ENCODE measurements at places on chromosomes 12 and 14.
A peak's percentile ranks its signal among the peaks of the same experiment; 100 is the strongest.

GRCh38 chr14:61577506-61577931 is 117.8 kb upstream of the HIF1A start:
- peak; percentile 41 for DNase-seq

DNA sequence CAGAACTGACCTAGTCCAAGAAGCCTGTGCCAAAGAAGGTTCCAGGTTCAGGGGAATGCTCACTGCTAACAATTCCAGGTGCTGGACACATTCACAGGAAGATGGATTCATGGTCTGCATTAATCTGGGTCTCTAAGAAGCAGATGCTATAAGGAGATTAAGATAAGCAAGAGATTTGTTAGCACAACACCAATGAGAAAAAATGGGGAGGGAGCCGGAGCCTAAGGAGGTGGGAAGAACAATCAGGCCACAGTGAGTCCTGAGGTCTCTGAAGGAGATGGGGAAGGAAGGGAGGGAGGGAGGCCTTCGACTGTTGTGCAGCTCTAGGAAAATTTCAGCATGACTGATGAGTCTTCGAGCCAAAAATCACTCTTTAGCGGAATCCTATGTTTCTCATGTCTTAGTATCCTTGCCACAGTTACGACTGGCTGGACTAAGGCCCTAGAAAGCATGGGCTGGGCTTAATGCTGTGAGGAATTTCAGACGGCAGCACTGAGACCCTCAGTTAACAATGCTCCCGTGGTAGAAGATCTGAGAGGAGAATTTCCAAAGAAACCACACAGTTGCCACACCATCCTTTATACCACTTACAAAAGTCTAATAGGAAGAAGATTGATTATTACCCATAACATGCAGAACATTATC is 31.5 kb upstream of the PTGDR start:
- no peak for DNase-seq

DNA sequence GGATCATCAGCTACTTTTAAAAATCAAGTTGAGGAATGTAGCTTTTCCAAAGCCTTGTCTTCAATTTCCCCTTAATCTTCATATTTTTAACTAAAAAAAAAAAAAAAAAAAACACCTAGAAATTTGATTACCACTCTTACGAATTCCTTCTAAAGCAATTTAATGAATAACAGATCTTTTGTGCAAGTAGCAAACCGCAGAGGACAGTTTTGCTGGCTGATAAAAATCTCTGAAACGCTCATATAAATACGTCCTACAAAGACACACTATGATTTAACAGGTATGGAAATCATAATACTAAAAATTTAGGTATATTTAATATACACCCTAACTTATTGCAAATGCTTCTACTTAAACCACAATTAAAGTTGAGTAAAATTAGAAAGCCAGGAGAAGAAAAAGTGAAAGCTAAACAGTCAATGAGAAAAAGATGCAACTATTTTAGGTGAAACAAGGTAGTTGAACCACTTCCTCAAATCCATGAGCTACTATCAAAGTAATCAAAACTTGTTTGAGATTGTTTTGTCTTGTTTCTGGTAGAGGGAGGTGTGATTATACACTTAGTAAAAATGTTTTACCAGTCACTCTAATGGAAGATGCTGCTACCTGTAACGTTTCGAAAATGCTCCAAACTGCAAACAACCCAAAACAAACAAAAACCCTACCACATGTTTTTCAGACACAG is 2.2 kb downstream of the PAWR start:
- peak; percentile 46 for DNase-seq

DNA sequence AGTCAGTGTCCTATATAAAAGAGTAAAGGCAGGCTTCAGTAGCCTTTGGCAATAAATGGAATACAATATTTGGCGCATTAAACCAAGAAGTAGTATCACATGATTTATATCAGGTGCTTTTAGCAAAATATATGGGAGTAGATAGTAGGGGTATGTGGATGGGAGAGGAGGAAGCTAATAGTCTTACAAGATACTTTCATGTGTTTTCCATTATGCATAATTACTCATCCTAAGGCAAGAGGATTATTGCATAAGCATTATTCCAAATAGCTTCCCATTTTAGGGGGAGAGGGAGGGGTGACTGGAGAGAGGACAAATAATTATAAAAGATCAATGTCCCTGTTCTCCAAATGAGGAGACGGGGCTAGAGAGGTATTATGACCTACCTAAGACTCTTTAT is 104.3 kb downstream of the DUSP6 start:
- no peak for DNase-seq

DNA sequence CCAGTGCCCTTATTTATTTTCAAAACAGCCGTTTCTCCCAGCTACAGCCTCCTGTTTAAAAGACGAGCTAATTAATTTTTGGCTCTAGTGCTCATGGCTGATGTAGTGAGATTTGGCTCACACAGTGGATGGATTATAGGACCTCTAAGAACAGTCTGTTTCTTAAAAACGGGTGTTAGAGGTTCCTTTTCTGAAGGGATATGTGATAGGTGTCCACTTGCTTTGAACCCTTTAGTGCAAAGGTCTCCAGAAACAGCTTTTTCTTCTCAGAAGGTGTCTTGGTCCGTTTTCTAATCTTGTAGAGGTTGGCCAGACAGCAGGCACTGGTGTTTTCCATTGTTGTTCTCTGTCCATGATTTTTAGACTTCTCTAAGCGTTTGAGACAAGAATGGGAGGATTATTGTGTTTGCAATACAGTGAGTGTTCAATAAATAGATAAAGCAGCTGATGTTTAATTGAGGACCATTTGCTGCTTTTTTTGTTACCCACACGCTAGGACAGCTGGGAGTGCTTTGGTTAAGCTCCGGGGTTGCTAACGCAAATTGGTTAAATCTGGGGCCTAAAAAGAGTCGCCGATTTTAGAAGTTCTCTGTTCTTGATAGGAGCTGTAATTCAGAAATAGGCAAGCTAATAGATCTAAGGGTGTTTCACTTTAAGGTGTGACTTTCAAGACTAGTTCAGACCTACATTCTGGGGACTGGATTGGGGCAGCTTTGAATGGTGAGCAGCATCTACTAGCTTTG is 1.0 kb downstream of the BORCS5 start:
- no peak for DNase-seq

- no peak for DNase-seq
Measured at GRCh38 chr12:12700254-12700653, 4.3 kb upstream of the GPR19 start.

GRCh38 chr14:85991156-85991555 is 461.2 kb downstream of the FLRT2 start:
- no peak for DNase-seq

GRCh38 chr14:88559852-88560251 is 3.0 kb upstream of the ZC3H14 start:
- DNase-seq, result peak; percentile 41

DNA sequence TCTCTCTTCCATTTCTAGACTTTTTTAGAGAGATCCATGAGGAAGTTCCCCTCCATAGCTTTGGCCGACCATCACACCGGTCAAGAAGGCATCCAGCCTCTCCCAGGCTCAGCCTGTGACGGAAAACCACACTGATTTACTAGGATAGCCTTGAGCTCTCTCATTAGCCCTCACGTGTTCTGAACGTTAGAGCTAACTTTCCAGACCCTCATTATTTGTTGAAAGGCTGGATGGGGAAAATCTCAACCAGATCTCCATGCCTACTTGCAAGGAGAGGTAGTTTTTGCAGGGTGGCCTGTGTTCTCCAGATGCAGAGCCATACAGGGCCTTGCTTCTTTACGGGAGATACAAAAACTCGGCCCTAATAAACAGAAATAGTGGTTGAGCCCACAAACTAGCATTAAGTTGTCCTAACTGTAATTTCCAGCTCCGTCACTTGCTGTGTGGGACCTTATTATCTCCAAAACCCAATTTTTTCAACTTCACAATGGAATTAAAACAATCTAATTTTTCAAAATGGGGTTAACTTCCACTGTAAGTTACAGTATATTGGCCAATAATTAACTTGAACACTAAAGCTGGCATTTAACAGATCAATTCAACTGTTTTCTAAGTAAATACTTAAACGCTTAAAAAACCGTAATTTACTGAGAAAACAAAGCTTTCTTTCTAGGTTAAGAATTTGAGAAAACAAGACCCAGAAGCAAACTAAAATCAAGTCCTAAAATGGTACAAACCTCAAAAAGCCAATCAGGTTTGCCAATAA is 65.3 kb downstream of the KLHL28 start:
- no peak for DNase-seq

GRCh38 chr14:64572386-64573104 is 22.8 kb downstream of the PPP1R36 start:
- DNase-seq, result no peak

DNA sequence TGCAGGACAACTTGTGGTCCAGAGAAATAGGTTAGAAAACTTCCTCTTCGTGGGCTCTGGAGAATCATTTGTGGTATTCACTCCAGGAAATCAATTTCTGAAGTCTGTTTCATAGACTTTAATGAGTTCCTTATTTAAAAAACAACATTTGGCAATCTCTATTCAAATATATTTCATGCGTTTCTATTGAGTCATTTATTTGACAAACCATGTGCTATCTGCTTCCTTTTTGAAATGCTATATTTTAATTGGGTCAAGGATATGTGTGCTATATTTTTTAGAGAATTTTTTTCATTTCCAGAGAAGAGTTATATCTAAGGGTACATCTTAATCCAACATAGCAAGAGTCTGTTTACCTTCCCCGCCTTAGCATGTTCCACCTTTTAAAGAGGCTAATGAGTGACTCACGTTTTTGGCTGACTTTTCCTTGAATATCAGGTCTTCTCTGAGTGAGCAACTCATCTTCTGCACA is 252.4 kb upstream of the EGLN3 start:
- DNase-seq, result no peak

- no peak for DNase-seq
Measured at GRCh38 chr14:31934767-31935266, 142.3 kb upstream of the ARHGAP5 start.

GRCh38 chr14:67464377-67464776 is 24.1 kb downstream of the TMEM229B start:
- DNase-seq, result no peak

Measured in SJSA1 (cell line).